ENCODE measurements at places on chromosomes 5 and 9. TPM values are rescaled to one million over a fixed set of nuclear protein-coding genes. Genes with fewer than 3 reads are reported as not detected.

The SLC36A2 gene
- polyA plus RNA-seq = not detected

- no peak for DNase-seq
These were observed 215.6 kb downstream of the KCTD16 start for GRCh38 chr5:144386315-144386714.

- DNase-seq = no peak
These were observed 5.9 kb downstream of the PCDHB6 start for GRCh38 chr5:141155540-141156374.

The STXBP1 gene
- polyA plus RNA-seq = 25.6 TPM

DNA sequence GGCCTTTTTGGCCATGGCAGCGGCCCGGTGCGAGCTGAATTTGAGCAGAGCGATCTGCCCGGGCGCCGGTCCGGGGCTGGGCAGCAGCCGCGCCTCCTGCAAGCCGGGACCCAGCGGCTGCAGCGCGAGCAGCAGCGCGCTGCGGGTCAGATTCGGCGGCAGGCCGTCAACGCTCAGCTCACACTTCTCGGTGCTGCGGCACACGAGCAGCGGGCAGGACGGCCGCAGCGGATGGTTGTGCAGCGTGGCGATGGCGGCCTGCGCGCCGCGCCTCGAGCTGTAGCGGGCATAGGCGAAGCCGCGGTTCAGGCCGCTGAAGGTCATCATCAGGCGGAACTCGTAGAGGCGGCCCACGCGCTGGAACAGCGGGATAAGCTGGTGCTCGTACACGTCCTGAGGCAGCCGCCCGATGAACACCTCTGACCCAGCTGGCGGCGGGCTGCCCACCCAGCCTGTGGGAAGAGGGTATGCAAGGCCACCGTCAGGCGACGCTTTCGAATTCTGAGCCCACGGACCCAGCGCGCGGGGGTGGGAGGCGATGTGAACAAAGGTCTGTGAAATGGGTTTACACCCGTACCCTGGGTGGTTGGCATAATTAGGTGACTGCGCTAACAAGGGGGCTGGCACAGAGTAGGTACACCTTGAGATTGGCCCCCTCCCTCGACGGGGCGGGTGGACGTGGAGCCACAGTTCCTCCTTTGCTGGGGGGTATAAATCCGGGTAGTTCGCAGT, 755 bp downstream of the DND1 start:
- no peak for DNase-seq

- no peak for DNase-seq
These were observed 19.9 kb upstream of the PCA3 start for GRCh38 chr9:76744336-76744735.

The BSPRY gene
- not detected for polyA plus RNA-seq

- peak; percentile 59 for DNase-seq
These were observed 1.9 kb downstream of the VLDLR start for GRCh38 chr9:2623288-2624050.

DNA sequence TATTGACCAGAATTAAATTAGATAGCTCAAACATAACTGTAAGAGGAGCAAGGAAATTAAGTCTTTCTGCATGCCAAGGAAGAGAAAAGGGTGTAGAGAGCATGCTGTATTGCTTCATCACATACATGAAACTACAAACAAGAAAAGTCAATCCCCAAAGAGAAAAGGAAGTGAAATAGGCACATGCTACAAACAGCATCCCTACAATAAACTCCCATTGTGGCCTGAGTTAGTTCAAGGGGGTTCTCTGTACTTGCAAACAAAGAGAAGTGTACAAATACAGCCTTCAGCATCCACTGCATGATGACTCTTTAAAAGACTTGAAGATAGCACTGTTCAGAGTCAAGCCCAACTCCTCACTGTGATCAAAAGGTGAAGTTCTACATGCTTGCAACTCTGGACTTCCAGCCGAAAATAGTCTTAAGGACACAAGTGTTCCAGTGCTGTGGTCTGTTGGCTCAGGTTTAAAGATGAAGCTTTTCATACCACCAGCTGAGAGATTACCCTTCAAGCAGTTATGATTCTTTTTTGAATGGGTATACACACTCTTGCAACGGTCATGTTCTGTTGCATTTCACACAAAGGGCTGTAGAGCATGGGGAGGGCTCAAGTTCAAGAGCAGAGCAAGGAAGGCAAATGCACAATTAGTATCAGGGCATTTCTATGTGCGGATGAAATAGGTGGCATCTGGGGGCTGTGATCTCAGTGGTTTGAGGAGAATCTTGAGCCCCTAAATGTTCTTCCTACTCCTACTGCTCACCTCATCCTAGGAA, 534.5 kb downstream of the EBF1 start:
- no peak for DNase-seq

The SPATA31C1 gene
- not detected for polyA plus RNA-seq

- DNase-seq = no peak
These were observed 10.0 kb upstream of the P4HA2 start for GRCh38 chr5:132237670-132238069.

- no peak for DNase-seq
These were observed 41.3 kb upstream of the ITGA2 start for GRCh38 chr5:52947851-52948250.

DNA sequence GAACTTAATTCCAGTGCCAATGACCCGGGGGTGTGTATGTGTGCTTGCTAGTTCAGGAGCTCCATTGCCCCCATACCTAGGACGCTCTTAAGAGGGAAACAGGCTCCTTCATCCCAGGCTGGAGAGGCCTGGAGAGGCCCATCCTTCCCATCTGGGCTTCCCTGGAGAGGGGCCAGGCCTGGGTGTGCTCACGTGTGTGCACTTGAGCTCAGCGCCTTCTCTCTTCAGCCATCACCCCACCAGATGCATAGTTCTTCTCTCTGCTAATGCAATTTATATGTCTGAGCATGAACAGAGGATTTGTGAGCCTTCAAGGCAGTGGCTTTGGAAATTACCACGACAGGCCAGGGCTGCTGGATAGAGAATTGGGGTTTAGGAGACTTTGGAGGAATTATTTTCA, 48.6 kb upstream of the SHB start:
- DNase-seq = no peak

DNA sequence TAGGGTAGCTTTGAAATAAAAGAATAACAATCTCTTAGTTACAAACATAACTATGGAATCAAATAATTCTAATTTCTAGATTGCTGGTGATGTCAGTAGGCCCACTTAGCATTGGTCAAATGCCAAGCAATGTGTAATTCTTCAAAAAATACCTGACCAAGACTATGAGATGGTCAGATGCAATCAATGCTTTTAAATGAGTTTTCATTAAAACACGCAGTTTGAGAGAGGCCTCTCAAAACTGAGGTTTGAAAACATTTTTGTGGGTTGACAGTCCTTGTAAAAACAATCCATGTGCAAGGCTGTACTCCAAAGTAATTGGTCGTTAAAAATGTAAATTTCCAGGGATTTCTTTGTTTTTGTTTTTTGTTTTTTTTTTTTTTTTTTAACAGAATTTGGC, 1.2 kb upstream of the RLN2 start:
- no peak for DNase-seq

- no peak for DNase-seq
These were observed 5.3 kb upstream of the SREK1 start for GRCh38 chr5:66138637-66139317.

- DNase-seq = peak; percentile 96
These were observed 135.1 kb downstream of the PAPPA start for GRCh38 chr9:116288658-116289057.

The C9orf50 gene
- polyA plus RNA-seq = 0.14 TPM

DNA sequence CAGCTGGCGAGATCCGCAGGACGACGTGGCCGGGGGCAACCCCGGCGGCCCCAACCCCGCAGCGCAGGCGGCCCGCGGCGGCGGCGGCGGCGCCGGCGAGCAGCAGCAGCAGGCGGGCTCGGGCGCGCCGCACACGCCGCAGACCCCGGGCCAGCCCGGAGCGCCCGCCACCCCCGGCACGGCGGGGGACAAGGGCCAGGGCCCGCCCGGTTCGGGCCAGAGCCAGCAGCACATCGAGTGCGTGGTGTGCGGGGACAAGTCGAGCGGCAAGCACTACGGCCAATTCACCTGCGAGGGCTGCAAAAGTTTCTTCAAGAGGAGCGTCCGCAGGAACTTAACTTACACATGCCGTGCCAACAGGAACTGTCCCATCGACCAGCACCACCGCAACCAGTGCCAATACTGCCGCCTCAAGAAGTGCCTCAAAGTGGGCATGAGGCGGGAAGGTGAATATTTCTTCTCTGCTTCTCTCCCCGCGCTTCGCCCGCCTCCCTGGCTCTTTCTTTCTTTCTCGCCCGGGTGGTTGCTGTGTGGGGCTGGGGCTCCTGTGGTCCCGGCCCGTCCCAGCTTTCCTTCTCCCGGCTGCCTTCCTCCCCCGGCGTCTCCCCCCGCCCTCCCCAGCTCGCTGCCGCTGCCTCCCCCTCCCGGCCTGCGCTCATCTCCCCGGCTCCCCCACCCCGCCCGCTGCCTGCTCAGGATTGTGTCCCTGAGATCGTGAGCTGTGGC, 2.2 kb downstream of the NR2F1 start:
- no peak for DNase-seq

The FOXD1 gene
- 8.7 TPM for polyA plus RNA-seq

The HACD4 gene
- 27.1 TPM for polyA plus RNA-seq

GRCh38 chr5:126939887-126940286, 90.5 kb downstream of the MARCHF3 start:
- DNase-seq = no peak

GRCh38 chr5:64532212-64532611, 26.4 kb downstream of the RGS7BP start:
- DNase-seq = no peak

The OMD gene
- polyA plus RNA-seq = 0.07 TPM

DNA sequence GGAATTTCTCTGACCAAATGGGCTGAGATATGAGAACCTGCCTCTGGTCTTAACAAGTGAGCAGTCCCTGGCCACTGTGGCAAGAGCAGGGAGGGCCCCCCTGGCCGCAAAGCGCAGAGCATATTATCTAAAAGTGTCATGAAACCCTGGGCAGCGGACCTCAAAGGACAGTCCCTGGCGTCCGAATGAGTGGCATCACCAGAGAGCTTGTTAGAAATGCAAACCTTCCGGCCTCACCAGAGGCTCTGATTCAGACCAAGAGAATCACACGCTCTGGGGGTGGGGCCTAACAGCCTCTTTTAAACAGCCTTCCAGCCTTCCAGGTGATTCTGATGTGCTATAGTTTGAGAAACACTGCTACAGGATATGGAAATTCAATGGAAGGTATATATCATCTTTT, 10.9 kb downstream of the PTPN3 start:
- peak; percentile 24 for DNase-seq

DNA sequence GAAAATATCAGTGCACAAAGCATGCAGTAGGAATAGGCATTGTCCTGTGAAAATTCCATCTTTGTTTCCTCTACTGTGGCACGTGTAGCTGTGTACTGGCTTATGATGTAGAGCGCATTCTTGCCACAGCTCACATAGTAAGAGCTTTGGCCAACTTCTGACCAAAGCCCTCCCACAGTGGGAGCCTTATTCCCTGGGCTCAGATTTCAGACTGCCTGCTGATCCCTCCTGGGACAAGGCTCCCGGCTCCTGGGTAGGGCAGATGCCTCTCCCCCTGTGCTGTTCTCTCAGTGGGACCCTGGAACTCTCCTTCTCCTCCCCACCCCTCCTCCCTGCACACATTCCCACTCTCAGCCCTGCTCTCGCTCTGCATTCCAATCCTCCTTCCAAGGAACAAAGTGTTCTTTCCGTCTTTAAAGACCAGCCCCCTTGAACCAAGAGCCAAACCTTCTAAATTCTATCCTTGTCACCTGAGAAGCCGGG, 17.5 kb downstream of the LCP2 start:
- no peak for DNase-seq

DNA sequence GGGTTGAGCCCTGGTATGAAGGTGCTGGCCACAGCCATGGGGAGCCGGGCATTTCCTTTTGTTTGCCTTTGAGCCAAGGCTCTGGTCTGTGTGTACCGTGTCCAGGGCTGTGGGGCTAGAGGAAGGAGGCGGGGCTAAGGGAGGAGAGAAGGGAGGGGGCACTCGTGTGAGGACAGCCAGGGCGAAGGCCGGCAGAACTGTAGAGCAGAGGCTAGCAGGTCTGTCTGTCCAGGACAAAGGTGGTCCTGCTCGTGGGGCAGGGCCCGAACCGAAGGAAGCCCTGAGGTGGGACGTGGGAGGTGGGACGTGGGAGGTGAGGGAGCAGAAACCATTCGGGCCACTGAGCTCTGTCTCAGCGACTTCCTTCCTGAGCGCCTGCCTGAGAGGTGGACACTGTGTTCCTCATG, 41.3 kb upstream of the TESK1 start:
- no peak for DNase-seq

The AK8 gene
- polyA plus RNA-seq = 0.25 TPM

- DNase-seq = no peak
These were observed 71.4 kb downstream of the OTULIN start for GRCh38 chr5:14735944-14736343.

DNA sequence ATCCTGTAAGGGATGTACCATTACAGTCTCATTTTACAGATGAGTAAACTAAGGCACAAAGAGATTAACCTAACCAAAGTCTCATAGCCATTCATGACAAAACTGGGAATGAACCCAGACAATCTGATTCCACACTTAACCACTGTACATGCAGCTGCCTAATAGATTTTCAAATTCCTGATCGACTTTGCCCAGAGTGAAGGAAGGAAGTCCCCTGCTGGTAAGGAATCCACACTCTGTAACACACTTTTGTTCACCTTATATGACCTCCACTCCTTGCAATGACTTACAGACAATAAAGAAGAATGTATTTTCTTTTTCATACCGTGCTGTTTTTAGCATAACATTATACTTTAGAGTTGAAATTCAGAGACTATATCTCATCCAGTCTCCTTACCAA, 31.3 kb upstream of the PLPP6 start:
- DNase-seq = no peak

DNA sequence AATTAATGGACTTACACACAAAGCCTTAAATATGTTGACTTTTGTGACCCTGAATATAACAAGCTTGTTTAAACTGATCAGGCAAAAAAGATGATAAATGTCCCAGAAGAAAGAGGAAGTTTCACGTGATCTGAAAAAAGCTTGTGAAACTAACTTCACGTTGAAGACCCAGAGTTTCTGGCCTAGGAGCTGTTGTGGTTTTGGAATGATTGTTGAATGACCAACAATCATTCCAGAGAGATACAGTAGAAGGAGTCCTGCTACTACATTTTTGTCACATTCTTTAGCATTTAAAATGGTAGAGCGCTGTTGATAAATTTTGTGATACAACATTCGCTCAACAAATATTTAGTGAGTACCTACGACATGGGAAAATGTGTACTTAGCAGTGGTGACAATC, 143.1 kb upstream of the FBN2 start:
- DNase-seq = peak; percentile 27

The ADCY2 gene
- polyA plus RNA-seq = 0.11 TPM

The TAF11L10 gene
- not detected for polyA plus RNA-seq

- no peak for DNase-seq
These were observed 55.2 kb upstream of the OLFM1 start for GRCh38 chr9:135032041-135032835.

DNA sequence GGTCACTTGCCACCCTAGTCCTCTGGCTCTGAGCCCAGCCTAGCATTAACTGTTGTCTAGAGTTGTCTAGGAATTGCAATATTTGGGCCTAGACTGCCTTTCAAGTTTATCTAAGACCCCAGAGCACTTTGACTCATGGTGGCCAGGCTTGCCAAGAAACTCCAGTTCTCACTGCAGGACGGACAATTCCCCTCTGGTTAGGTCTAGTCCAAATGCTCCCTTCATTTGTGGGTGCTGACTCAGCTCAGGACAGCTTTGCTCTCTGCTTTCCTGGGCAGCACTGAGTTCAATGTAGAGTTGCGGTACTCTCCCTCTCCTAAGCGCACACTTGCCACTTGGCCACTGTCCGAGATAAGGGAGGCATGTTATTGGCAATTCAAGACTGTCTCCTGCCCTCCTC, 619.4 kb downstream of the TLE1 start:
- DNase-seq = no peak
